ENCODE measurements at places on chromosomes 3 and 15.

- no peak for DNase-seq
Observed at GRCh38 chr3:97010881-97011657, 196.7 kb downstream of the EPHA6 start.

DNA sequence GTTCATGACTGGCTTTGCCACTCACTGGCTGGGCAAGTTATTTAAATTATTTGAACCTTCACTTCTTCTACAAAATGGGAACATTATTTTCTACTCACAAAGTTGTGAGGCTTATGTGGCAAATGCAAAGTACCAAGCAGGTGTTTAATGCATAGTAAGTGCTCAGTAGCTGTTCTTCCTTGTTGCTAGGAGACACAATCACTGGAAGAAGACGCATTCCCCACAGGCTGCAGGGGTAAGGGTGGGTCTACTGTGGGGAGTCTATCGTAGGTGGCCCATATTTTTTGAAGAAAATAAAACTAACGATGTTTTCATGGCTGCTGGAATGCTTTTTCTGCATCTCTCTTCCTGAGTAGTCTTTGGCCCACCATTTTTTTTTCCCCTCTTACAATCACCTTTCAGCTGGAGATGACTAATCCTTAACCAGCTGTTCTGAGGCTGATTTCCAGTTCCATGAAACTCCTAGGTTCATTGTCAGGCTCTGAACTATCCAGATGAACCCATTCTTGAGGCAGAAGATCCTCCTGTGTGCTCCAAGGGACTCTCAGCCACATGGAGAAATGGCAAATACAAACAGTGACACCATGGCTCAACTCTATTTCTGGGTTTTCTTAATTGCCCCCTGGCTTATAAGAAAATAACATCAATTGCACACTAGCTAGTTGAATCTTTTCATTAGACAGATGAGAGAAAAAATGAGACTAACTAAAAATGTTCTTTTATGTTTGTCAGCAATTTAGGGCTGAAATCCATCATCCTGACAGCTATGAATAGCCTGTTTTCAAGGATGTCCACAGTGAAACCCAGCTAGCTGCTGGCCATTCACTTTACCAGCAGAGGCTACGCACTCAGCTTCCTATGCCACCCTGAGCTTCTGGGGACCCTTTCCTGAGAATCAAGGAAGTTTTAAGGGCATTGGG lies 108.3 kb upstream of the ETV5 start:
- DNase-seq = no peak

GRCh38 chr3:123002100-123002748 lies 25.3 kb downstream of the SEMA5B start:
- no peak for DNase-seq

DNA sequence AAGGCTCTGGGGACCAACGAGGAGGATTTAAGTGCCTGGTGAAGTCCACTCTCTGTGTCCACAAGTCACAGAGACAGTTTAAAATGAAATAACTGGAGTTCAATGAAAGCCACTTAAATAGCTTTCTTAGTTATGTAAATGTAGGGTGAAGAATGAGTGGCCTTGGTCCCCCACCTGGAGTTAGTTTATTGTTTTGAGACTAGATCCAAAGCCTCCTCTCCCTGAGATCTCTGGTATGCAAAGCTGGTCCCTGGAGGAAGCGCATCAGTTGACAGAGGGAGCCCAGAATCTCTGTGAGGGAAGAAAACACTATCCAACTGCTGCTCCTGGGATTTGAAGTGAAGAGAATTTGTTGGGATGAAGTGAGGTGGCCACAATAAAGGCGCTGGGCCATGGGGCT lies 40.5 kb downstream of the EXOG start:
- DNase-seq = no peak

DNA sequence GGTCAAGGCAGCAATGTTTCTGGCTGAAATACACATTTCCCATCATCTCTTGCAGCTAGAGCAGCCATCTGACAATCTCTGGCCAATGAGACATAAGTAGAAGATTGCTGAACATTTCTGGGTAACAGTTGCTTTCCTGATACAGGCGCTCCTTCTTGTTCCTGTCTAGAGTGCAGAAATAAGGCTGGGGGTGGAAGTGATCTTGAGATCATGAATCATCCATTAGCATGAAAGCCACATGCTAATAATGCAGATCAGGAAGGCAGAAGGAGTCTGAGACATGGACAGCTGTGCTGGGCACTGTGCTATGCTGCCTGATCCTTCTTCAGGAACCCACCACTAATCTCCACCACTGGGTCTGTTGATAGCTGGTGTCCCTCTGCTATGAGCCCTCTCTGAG lies 14.8 kb upstream of the TMEM108 start:
- DNase-seq = no peak

- no peak for DNase-seq
Observed at GRCh38 chr15:56950979-56951378, 32.5 kb downstream of the TCF12 start.

GRCh38 chr15:38695249-38696108 lies 130.9 kb upstream of the RASGRP1 start:
- no peak for DNase-seq

DNA sequence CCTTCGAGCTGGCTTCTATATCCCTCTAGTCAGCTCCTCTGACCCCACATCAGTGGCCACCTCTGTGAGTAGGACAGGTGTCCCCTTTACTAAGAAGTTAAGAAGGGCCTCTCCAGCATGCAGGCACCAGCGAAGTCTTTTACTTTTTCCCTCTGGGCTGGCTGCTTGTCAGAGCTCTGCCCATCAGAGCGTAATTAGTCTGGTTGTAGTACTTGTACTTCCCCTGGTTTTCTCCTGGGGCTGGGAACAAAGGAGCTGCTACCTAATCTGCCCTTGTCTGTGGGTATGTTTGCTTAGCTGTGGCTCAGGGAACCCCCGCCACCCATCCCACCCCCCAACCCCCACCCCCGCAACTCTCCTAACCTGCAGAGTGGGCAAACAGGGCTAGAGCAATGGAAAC lies 27.4 kb upstream of the ALPK3 start:
- DNase-seq = no peak

GRCh38 chr3:10729439-10729838 lies 86.6 kb upstream of the SLC6A11 start:
- no peak for DNase-seq

- DNase-seq = no peak
Observed at GRCh38 chr15:96560246-96560895, 229.9 kb downstream of the NR2F2 start.

GRCh38 chr3:194387276-194387675 lies 11.8 kb downstream of the GP5 start:
- DNase-seq = no peak

DNA sequence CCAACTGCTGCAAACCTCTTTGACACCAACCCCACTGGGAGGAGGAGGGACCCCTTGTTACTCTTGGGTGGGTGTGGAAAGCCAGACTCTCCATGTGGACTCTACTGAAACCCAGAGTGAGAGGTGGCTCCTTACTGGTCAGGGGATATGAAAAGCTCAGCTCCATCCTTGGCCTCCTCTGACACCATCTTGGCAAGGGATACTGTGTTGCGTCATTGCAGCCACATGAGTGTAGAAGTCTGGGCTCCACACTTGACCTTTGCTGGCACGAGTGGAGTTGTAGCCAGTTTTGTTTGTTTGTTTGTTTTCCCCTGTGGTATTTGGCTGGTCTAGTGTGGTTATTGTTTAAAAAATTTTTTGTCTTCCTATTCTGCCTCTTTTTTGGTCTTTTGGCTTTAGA lies 289.1 kb downstream of the GAP43 start:
- DNase-seq = no peak

- DNase-seq = no peak
Observed at GRCh38 chr3:52907497-52907896, 10.1 kb upstream of the STIMATE start.

GRCh38 chr3:48058091-48058490 lies 41.9 kb upstream of the MAP4 start:
- DNase-seq = no peak

DNA sequence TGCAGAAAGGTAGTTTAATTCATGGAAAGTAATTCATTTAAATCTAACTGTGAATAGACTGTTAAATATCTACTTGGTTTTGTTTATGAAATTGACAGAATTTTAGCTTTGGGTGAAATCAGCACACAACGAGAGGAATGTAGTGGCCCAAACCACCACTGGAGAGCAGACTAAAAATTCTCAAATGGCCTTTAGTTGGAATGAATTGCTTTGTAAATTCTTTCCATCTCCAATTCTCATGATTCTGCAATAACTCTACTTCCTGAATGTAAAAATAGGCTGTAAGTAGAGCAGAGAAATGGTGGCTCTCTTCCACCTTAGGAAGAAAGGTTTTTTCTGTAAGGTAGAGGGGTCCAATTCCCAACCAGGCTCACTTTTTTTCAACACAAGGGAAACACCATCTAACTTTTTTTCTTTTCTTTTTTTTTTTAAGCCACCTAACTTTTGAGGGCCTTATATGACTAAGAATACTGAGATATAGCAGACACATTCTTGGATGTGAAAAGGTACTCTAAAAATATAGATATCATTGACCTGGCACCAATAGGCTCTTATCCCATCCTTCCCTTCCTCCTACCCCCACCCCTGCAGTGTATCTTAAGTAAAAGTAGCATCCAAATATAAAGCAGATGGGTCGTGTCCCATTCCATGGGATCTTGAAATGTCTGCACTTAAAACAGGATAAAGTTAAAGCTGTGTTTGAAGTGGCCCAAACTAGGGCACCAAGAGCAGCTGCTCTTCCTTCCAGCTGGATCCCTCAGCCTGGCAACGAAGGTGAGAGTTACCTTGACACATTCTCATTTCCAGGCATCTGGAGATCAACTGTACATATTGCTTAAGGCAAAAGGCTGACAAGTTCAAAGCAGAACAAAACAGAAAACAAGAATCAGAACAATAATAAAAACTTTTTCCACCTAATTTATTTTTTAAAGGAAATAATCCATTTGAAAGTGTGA lies 194.1 kb downstream of the TPRG1 start:
- DNase-seq = no peak

DNA sequence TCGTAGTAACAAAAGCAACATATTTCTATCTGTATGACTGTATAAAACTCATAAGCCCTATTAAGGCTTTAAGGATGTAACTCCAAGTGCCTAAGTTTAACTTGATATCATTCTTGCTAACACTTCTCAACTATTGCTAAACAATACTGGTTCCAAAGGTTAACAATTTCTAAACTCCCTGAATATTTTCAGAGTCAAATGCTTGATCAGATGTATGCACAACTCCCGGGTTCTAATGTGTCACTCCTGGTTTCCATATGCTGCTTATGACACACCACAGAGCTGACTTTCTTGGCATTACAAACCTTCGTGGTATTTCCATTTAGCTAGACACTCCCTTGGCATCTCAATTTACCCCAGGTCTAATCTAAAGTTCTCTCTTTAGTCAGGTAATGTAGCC lies 26.3 kb downstream of the DZIP1L start:
- DNase-seq = no peak

DNA sequence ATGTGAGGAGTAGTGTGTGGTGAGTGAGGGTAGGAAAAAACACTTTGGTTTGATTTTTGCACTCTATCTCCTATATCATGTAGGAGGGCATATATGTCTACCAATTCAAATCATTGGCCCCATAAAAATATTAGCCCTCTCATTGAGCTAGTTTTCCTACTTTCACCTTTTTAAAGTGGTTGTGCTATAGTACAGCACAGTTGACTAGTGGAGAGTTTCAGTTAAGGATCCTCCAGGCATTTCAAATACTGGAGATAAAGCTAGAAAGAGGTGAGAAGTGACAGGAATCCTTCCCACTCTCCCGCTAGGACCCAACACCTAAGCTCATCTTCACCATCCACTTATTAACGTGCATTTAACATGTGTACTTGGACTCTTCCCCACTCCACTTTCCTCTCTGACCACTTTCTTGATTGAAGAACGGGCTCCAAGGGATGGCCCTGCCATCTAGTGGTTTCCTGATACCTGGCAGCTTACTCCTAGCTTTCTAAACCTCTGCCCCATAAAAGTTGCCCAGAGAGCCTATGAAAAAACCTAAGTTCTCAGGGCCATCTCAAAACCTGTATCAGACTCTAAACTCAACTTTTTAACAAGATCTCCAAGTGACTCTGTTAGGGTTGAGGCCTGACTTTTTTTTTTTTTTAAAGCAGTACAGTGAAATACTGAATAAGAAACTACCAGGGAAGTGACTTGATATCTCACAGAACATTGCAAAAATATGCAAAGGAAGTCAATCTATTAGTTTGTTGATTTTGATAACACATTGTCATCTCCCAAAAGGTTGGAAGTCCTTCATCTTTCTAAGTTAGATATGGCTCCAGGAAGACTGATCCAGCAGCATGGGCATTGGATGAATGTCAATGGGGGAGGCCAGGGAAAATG lies 17.9 kb downstream of the IL12A start:
- DNase-seq = no peak

DNA sequence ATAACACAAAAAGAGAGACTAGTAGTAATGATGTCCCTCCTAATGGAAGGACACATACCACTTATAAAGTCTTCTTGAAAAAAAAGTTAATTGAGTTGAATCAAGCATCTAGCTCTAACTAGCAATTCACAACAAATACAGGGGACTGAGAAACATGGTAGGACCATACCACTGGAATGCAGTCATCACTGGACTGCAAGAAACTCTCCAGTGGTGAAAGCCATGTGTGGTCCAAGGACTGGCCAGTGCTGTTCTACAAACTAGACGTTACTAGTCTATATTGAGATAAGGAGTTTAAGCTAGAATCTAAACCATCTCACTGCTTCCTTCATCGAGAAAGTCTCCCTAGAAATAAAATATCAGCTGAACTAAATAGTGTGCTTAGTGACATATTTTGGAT lies 16.7 kb downstream of the FBN1 start:
- no peak for DNase-seq

DNA sequence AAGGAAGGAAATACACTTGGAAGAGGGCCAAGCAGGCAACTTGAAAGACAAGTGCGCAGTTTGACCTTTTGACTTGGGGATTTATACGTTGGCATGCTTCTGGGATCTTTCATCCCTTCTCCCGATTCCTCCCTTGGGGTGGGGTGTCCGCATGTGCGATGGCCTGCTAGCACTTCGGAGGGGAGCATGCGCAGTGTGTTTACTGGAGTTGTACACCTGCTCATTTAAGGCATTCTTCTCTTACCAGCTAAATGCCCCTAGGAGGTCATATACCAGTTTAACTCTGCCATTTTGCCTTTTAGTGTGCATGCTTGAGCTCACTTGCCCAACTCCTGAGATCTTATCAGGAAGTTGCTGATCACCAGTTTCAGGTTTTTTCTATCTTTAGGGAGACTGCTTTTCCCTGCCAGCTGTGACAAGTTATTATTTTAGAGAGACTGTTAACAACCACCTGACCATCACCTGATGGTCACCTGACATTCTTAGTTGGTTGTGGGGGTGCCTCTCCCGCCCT lies 63.5 kb downstream of the BFSP2 start:
- no peak for DNase-seq

GRCh38 chr15:66387163-66388042 lies 691 bp downstream of the MAP2K1 start:
- peak; percentile 12 for DNase-seq

DNA sequence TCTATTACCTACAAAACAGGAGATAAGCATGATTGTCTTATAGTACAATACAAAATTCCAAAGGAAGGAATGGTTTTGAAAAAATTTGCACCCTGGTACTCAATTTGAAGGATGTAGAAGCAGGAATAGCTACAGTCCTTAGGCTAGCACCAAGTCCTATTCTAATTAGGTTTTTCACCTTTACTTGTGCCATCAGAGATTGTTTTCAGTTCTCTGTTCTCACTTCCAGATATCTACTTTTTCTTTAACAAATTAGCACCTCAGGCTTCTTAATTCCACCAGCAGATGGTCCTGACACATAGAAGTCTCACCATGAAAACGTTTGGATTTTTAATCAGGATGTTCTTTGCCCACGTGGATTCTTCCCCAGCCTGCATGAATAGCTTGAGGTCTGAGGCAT lies 43.8 kb downstream of the IL5RA start:
- no peak for DNase-seq

- no peak for DNase-seq
Observed at GRCh38 chr15:94780166-94780565, 548.8 kb downstream of the MCTP2 start.
